ENCODE measurements at places on chromosomes 12 and 14.

DNA sequence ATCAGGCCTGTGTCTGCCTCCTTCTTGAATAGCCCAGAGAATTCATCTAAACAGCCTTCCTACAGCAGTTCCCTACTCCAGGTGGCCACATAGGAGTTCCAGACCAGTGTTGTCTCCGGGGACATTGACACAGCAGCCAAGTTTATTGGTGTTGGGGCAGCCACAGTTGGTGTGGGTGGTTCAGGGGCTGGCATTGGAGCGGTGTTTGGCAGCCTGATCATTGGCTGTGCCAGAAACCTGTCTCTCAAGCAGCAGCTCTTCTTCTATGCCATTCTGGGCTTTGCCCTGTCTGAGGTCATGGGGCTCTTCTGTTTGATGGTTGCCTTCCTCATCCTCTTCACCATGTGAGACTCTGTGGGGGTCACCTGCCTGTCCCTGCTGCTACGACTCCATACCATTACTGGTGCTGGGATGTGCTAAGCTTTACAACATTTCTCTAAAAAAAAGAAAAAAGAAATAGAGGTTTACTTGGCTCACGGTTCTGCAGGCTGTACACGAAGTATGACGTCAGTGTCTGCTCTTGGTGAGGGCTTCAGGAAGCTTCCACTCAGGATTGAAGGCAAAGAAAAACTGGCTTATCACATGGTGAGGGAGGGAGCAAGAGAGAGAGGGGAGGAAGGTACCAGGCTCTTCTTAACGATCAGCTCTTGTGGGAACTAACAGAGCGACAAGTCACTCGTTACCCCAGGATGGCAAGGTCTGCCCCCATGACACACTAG, 57.5 kb downstream of the CHST11 start:
- no peak for DNase-seq

DNA sequence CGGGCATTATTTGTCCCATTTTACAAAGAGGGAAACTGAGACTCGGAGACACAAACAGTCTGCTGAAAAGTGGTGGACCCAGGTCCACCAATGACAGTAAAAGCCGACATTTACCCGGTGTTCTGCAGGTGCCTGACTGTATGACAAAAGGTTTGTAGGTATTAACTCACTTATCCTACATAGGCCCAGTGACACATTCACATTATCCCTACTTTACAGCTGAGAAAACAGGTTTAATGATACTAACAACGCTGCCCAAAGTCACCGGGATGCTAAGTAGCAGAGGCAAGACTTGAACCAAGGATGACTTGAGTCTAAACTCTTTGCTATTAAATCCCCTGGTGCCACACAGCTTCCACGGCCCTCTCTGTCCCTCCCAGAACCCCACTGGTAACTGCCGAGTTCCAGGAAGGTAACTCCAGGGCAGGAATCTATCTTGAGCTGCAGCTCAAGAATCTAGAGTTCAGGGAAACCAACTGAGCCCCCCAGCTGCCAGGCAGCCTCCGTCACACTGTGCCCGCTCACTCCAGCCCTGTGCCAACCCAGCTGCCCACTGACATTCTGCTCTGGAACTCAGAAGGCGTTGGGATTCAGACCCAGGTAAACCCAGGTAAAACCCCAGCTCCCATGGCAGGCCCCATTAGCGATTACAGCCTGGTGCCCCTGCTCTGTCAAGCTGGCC, 33.7 kb downstream of the SYNE3 start:
- DNase-seq = no peak

GRCh38 chr12:107822356-107822755, 47.9 kb downstream of the ASCL4 start:
- DNase-seq = no peak

DNA sequence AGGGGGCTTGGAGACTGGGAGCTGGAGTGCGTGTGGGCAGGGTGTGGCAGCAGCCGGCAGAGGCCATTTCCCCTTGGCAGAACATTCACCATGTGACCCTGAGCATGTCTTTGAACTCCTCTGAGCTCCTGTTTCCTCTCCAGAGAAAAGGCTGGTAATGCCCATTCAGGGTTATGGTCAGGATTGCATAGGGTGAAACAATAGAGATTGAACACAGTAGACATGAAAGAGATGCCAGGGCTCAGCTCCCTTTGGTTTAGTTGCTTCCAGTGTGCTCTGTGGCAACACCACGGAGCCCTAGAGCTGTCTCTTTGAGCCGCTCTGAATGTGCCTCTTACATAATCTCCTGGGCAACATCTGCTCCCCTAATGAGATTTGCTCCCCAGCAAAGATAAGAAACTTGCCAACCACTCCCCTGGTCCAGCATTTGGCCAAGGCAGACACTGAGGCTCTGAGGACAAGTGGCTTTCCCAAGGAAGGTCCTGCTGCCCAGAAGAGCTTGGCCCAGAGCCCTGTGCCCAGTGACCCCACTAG, 4.6 kb downstream of the IFI27 start:
- DNase-seq = no peak

DNA sequence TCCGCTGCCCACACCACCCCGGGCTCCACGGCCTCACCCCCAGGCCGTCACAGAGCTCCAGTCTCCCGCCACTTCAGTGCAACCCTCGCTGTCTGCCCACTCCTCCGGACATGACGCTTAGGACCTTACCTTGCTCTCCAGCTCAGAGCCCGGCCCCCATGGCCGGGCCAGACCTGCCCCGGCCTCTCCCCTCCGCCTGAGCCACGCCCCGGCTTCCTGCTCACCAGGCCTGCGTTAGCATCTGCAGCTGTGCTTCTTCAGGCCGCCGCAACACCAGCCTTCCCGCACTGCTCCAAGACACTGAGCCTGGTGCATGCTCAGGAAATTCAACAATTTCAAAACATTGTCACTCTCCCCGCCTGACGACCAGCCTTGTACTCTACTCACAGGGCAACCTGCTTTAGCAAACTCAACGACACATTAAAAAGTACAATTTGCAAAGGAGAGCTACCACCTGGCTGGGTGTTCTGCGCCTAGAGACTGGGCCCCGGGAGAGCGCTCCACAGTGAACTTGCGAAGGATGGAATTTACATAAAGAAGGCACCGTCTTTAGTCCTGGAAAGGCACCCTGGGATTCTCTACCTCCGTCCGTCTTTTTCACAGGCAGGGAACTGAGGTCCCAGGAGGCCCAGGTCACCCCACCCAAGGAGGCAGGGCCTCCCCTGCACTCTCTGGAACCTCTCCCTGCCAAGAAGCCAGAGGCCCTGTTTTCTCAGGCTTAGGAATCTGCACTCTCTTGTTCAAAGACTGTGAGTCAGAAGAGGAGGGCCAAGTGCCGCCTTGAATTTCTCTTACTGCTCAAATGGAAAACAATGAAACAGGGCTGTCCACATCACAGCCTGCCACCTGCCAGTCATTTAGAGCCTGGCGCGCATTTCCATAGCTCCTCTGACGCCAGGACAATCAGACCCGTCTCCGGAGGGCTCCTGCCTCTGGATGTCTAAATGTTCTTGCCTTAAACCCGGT, 51.3 kb downstream of the STX2 start:
- DNase-seq = no peak

DNA sequence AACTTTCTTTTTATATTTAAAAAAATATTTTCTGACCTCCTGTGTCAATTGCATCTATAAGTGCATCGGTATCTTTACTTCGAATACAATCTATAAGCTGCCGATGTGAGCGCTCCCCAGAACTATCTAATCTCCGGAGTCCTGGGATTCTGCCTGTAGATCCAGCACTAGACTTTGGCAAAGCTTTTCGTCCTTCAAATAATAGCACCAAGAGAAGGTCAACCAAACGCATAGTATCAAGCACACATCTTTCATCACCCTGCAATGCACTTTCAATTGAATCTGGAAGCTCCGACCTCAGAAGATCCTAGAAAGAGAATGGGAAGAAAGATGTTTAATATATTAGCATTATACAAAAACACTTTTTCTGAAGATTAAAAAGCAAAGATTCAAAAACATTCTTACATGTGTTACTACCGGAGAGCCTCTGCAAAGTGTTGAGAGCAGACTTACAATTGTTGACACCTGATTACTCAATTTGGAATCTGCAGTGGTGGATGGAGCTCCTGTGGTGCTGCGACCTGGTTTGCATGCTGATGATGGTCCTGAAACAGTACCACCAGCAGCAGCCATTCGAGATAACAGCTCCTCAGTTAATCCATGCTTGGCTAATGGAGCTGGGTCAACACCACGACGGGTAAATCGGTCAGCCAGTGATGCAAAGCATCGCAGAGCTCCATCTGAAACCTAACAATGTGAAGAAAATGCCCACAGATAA, 34.3 kb downstream of the HECTD1 start:
- DNase-seq = no peak

GRCh38 chr12:21502872-21503271, 1.3 kb downstream of the GOLT1B start:
- DNase-seq = no peak

- no peak for DNase-seq
Measured at GRCh38 chr12:88944397-88944796, 364.1 kb upstream of the KITLG start.

DNA sequence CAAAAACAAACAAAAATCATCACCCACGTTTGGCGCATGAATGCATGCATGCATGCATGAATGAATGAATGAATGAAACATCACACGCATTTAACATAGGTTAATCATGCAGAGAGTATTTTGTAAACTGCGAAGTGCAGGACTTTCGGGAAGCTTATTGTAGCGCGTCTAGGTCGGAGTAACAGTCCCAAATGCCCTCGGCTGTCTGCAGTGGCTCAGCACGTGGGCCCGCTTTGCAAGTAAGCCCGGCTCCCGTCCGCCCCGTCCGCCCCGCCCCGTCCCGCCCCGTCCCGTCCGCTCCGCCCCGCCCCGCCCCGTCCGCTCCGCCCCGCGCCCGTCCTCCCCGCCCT, 263 bp upstream of the IFT81 start:
- no peak for DNase-seq

- DNase-seq = no peak
Measured at GRCh38 chr12:26046906-26047305, 77.9 kb downstream of the BHLHE41 start.

- no peak for DNase-seq
Measured at GRCh38 chr14:65261425-65261920, 151.1 kb upstream of the FUT8 start.

- DNase-seq = no peak
Measured at GRCh38 chr12:77996670-77997069, 166.0 kb downstream of the NAV3 start.

DNA sequence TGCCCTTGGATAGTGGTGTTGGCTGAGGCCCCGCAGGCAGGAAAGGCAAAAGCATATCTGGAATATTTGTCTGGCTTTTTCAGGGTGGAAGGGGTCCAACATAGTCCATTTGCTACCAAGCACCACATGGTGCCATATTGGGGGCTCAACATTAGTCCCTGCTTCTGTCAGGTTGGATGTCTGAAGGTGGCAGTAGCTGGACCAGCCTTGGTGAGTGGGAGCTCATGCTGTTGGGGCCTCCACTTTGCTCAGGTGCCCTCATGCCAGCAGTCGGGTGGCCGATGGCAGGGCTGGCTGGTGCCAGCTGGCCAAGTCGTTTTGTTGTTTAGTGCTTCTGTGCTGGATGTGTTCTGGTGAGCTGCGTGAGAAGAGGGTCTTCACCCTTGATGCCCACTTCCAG, 135.3 kb downstream of the PAPOLA start:
- no peak for DNase-seq

DNA sequence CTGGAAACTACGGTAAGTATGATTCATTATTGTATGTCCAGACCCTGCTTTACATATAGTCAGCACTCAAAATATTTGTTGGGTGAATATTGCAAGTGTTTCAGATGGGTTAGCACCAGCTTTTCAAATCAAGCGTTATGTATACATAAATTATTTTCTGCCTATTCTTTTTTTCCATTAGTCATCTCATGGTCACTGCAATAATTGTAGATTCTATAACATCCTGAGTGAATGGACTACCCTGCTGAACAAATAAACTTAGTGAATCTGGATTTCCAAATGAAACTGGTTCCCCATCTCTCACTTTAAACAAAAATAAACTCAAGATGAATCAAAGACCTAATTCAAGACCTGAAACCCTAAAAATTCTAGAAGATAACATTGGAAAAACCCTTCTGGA, 152.3 kb downstream of the DIO2 start:
- no peak for DNase-seq

- DNase-seq = peak; percentile 8
Measured at GRCh38 chr12:12891080-12891880, at the start of gene GPRC5A. Gene GPRC5A, plus strand, starts transcription at chr12:12891562. Its CDS starts 16,688 bp downstream, at chr12:12908250.

DNA sequence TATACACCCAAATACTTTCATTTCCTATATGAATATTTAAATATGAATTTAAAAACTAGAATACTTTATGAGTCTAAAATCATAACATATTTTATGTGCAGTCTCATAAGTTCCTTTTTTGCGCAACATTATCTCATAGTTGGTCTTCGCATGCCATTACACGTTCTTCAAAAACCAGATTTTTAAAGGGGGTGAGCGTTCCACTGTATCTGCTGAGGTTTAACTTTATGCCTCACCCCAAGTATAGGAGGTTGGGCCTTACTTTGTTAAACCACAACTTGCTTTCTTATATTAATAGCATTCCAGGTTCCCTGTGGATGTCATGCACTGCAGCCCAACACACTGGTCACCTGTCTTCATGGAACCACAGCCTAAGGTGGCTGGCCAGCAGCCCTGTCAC, 118.6 kb downstream of the APAF1 start:
- no peak for DNase-seq

DNA sequence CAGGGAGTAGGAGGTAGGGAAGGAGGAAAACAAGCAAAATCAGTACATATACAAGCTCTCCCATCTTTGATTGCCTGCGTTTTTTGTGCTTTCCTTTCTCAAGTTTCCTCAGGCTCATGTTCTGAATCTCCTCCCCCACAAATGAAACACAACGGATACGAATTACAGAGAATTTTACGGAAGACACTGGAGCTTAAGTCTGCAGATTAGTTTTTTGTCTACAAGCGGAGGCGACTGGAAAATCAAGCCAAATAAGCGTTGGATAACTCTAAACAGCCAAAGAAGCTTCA, 612 bp downstream of the WBP11 start:
- no peak for DNase-seq

GRCh38 chr12:110743571-110744093, 941 bp upstream of the PPP1CC start:
- DNase-seq = no peak

- no peak for DNase-seq
Measured at GRCh38 chr14:21047378-21047781, 5.2 kb downstream of the RNASE7 start.

DNA sequence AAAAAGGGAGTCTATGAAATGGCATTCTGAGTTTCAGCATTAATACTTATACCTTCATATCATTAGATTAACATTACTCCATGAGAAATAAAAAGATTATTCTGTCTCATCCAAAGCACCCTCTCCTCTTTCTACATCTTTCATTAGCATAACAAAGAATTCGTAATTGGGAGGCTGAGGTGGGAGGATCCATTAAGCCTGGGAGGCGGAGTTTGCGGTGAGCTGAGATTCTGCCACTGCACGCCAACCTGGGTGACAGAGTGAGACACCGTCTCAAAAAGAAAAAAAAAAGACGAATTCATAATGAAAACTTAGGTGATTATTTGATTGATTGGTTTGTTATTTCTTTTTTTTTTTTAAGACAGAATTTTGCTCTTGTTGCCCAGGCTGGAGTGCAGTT, 1.8 kb upstream of the CDK17 start:
- DNase-seq = no peak

DNA sequence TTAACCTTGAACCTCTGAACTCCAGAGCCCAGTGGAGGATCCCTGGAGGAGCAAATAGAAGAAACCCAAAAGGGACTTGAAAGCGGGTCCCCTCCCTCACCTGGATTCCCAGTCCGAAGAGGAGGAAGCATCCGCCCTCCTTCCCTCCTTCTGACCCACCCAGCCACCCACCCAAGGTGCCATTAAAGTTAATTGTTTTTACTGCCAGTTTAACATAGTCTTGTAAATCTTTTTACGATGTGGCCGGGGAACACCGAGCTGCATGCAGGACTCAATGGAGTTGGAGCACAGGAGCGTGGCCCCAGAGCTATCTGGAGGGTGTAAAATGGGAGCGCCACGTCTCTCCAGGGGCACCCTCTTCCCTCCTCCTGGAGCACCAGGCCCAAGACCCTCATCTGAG, 49.9 kb upstream of the TBX3 start:
- DNase-seq = no peak

Measured in stimulated activated CD4-positive, alpha-beta T cell treated with anti-CD3 and anti-CD28 coated beads, Interleukin-1b, Interleukin-23, amount 100 ng/mL, for 24 hours (primary cell).